ENCODE measurements at places on chromosomes 16 and 17.

DNA sequence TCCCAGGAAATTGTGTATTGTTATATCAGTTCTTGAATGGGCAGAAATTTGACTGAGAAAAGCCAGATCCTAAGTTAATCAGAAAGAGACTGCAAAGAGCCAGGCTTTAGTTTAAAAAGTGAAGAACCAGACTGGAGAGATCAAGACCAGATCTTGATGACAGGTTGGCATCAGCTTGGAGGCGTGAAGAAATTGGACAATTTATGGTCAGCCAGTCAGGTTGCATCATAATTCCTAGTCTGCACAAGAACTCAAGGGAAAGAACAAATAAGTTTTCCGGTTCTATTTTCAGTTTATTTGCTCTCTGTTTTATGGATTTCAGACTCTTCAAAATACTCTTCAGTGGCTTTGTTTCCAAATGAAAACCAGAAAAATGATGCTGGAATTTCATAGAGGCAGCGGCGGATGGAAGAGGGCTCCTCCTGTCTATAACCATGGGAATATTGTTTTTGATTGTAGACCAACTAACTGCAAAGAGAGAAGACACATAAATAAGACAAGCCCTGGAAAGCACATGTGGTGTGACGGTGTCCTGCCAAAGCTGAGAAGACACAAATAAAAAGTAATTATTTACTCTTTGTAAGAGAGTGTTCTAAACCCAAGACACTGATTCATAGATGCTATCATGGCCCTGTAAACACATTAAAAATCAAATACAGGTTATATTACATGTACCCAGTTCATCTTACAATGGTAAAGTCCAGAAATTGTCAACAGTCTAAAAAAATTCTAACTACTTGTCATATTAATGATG is 91.7 kb downstream of the PCTP start:
- DNase-seq, result no peak

DNA sequence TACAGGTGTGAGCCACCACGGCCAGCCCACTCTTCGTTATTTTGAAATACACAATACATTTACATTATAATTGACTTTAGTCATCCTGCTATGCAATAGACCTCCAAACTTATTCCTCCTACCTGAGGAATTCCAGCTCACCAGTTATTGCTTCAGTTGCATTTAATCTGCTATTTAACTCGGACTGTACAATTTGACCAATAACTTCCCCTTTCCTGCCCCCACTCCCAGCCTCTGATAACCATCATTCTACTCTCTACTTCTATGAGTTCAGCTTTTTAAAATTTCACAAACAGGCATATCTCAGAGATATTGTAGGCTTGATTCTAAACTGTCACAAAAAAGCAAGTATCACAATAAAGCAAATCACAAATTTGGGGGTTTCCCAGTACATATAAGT is 157.0 kb downstream of the COPRS start:
- no peak for DNase-seq

- no peak for DNase-seq
These were observed 57.6 kb upstream of the KSR1 start for GRCh38 chr17:27398691-27399090.

- no peak for DNase-seq
These were observed 313.0 kb upstream of the GOT2 start for GRCh38 chr16:59047114-59047513.

DNA sequence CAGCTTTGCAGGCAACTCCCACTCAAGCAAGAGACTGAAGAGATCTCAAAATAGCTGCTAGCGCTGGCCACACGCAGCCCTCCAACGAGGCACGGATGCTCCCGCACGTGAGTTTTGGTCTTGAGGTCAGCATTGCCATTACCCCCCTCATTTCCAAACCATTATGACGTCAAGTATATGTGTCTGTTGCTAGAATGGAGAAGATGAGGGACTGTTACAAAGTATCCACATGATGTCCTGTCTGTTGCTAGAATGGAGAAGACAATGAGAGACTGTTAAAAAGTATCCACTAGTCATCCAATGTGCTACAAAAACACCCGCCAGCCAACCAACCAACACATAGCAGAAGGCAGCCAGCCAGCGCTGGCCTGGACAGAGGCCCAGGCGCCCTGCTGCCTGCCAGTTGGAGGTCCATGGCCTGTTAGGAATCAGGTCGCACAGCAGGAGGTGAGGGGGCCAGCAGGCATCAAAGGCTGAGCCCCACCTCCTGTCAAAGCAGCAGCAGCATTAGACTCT is 24.8 kb downstream of the KLHDC4 start:
- DNase-seq, result no peak

DNA sequence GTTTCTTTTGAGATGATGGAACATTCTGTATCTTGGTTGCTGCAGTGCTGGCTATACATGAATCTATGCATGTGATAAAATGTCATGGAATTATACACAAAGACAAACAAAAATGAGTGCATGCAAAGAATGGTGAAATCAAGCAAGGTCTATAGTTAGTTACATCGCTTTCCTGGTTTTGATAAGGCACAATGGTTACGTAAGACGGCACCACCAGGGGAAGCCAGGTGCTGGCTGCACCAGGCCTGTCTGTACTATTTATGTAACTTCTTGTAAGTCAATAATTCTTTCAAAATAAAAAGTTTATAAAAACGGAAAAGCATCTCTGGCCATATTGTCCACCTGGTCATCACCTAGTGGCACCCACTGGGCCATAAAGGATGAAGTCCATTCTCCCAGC is 46.5 kb downstream of the ARHGAP27 start:
- peak; percentile 17 for DNase-seq

DNA sequence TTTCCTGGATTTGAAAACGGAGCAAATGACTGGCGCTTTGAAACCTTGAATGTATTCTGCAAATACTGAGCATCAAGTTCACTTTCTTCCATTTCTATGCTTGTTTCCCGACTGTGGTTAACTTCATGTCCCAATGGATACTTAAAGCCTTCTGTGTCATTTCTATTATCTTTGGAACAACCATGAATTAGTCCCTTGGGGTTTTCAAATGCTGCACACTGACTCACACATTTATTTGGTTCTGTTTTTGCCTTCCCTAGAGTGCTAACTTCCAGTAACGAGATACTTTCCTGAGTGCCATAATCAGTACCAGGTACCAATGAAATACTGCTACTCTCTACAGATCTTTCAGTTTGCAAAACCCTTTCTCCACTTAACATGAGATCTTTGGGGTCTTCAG is 32.3 kb downstream of the BRCA1 start:
- DNase-seq, result peak; percentile 40

DNA sequence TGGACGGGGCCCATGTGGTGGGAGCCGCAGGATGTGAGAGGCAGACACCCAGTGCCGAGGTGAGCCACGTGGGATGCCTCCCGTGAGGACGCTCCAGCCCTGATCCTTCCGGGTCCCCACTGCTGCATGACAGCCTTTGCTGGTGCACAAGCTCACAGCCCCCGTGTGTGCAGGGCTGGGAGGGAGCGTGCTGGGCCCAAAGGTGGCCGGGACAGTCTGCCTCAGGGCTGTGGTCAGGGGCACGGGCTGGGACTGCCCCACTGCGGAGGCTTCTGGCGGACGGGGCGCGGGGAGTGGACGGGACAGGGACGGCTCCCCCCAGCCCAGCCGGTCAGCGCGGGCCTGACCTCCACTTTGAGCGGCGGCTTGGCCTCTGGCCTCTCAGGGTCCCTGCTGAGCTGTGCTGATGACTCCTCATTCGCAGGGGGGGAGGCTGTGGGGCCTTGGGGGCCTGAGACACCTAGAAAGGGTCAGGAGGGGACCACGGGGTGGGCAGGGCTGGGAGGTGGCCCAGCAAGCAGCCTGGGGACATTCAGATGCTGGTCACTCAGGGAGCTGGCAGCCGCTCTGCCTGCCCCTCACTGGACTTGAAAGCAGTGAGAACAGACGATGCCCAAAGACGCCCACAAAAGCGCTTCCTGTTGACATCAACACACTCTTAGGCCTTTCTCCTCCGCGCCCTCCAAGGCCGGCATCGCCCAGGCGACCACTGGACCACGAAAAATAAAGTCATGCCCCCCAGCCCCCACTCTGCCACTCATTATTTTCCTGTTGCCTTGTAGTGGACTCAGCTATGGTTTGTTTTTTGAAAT is 9.3 kb upstream of the METRNL start:
- no peak for DNase-seq

- no peak for DNase-seq
These were observed 56.3 kb downstream of the ABCC1 start for GRCh38 chr16:16005721-16006120.

Measured in cardiac muscle cell (in vitro differentiated cells and primary cell).